Skeletal muscle cell (primary cell): ENCODE measurements at places on chromosomes 12 and 14.

GRCh38 chr14:89221109-89221810 lies 195.8 kb downstream of the FOXN3 start:
- no peak for DNase-seq

- DNase-seq, result no peak
Observed at GRCh38 chr12:77817276-77817675, 13.4 kb upstream of the NAV3 start.

GRCh38 chr14:31880935-31881334 lies 196.2 kb upstream of the ARHGAP5 start:
- peak; percentile 88 for DNase-seq

DNA sequence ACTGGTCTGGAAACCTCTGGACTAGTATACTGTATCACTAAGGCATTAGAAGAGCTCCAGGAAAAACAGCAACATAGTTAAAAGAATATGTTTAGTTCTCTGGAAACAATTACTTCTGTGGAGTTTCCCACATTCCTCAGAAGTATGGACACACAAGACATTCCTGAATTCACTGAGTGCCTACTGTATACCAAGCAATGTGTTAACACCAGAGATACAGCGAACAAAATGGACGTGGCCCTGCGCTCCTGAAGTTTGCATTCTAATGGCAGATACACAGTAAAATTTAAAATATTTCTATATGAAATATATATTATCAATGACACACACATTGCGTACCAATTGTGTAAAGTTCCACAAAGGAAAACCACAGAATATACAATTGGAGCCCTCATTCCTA lies 1.1 kb downstream of the ANGEL1 start:
- no peak for DNase-seq

DNA sequence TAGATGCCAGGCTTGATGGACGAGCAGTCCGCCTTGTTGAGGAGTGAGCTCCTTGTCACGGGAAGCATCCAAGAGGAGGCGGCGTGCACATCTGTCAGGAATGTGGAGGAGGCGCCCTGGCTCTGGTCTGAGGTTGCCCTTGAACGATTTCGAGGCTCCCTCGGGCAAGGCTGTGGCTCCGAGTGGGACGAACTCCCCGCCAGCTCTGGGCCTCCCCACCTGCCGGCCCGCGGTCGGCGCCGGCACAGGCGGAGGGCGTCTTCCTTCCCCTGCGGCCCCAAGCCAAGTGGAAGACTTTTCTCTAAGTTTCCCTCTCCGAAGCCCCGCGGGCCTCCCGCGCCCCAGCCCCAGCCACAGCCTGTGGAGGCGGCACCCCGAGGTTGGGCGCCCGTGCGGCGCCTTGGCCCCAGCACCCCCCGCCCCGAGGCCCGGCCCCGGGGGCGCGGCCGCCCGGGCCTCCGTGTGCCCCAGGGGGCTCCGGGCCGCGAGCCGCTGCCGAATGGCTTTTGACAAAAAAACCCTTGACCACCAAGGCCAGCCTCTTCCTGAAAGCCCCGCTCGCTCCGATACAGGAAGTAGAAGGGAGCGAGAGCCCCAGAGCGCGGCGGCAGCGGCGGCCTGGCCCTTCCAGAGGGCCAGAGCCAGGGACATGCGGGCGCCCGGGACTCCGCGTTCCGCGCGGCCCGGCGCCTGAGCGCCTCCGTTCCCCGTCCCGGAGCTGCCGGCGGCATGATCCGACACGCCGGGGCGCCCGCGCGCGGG lies at the start of gene RIN3:
Gene RIN3, plus strand, starts transcription at position 578 of the 762 bp plus-strand sequence. Its CDS starts 152 bp downstream, at position 730.
- no peak for DNase-seq

DNA sequence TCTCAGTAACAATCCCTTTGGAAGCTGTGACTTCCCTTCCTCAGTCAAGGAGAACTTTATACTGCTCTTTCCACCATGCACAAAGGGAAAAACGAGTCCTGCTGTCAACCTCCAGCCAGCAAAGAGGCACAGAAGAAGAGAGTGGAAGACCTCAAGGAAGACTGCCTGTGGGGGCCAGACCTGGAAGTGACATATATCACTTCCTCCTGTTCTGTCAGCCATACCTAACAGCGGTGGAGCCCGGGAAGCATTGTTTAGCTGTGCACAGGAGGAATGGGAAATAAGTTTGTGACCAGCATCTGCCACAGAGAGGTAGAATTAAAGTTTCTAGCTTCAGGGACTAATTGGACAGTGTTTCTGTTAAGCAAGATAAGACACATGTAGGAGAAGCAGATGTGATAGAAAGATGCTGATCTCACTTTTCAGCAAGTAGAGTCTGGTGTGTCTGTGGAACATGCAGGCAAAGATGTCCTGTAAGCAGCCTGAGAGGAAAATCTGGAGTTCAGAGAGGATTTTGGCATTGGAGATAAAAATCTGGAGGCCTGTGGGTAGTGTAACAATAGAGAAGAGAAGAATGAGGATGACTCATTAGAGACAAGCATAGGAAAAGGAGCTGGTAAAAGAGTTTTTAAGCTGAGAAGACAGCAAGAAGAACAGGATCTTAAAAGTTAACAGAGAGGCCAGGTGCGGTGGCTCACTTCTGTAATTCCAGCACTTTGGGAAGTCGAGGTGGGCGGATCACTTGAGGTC lies 141.6 kb upstream of the CPSF6 start:
- DNase-seq, result no peak

GRCh38 chr12:132494294-132495164 lies 4.6 kb downstream of the FBRSL1 start:
- no peak for DNase-seq

DNA sequence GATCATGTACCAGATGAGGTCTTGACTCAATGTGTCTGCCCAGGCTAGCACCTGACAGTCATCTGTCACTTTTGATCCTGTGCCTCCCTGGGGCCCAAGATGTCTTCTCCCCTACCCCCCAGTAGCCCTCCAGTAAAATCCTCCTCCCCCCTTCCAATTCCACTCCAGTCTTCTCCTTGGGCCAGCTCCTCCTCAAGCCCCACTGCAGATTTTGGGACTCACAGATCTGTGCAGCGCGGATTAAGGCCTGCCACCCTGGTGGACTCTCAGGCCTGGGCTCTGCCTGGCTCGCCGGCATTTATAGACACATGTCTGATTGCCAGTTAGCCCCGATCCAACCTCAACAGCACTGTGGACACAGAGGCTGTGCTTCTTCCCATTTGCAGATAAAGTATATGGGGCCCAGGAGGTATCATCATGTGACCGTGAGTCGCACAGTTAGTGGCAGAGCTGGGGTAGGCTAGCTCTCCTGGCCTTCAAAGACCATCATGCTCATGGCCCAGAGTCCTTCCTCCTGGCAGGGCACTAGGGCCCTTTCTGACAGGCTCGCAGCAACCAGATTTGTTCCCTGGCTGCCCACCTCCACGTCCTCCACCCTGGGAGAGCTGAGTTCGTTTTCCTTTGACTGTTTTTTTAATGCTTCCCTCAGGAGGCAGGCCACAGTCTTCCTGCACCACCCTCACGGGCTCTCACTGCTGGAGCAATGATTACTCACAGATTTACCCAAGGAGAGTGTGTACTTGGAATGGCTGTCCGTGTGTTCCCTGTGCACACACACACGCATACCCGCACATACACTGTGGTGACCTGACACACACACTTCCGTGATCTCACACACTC lies 98.3 kb upstream of the DIO3 start:
- DNase-seq, result no peak

GRCh38 chr12:2163177-2163941 lies 110.6 kb downstream of the CACNA1C start:
- DNase-seq, result peak; percentile 91

DNA sequence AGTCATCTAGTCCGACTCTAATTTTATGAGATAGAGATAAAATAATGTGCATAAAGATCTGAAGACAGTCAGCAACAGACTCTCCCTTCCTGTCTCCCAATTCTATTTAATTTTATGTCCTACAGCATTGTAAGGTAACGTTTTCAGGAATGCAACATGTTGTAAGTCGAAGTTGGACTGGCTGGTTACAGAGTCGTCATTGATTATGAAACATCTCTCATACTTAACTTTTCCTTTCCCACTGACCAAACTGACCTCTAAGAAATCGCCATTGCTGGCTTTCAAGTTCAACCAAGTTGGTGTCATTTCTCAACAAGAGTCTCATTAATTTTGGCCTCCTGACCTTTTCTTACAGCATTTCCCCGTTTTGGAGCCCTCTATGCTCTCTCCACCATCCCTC lies 4.9 kb upstream of the RIC8B start:
- DNase-seq, result no peak

DNA sequence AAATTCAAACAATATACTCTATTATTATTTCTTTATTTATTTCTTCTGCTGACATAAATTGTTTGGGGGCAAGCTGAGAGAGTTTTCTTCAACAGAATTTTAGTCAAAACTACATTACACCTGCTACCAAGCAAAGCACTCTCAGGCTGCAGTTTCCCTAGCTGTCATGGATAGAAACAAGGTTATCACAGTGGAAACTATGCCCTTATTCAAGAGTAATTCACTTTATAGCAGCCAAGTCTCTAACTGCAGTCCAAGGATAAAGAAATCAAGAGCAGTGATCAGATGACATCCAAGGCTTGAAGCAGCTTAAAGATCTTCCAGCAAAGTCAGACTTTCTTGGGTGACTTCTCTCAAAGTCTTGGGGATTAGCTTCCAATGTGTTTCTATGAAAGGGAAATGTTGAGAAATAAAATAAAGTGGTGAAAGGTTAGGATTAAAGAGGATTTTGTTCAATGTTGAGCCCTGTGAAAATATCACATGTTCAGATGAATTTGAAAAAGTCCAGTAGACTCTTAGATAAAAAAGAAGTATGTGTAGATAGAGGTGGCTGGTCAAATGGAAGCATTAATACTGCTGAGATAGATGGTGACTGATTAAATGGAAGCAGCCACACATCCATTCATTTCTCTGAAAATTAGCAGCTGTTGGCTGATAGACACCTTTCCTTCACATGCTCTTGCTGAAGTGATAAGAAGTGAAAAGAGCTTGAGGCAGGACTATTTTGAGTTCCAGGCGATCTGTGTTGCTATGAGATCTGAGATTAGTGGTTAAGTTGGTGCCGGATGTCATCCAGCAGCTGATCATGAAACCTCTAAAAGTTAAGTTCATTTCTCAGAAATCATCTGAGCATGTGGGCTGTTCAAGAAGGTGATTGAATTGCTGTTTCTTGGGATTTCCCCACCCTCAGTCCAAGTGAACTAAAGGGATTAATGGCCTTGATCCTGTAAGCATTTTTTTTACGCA lies 257.8 kb upstream of the BTG1 start:
- no peak for DNase-seq

DNA sequence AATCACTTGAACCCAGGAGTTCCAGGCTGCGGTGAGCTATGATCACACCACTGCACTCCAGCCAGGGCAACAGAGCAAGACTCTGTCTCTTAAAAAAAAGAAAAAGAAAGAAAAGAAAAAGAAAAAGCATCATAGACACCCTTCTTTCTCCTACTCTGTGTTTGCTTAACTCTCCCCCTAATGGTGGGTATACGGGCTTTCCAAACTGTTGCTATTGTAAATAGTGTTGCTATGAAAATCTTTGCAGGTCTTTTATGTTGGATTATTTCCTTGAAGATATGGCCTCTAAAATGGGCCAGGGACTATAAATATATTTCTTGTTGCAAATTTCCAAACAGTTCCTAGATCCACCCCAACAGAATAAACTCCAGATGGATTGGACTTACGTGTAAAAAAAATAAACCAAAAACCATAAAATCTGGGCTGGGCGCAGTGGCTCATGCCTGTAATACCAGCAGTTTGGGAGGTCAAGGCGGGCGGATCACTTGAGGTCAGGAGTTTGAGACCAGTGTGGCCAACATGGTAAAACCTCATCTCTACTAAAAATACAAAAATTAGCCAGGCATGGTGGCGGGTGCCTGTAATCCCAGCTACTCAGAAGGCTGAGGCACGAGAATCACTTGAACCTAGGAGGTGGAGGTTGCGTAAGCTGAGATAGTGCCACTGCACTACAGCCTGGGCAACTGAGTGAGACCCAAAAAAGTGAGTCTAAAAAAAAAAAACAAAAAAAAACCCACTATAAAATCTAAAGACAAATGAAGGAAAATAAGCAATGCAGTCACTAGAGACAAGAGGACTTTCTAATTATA lies 25.9 kb downstream of the NFKBIA start:
- DNase-seq, result no peak

DNA sequence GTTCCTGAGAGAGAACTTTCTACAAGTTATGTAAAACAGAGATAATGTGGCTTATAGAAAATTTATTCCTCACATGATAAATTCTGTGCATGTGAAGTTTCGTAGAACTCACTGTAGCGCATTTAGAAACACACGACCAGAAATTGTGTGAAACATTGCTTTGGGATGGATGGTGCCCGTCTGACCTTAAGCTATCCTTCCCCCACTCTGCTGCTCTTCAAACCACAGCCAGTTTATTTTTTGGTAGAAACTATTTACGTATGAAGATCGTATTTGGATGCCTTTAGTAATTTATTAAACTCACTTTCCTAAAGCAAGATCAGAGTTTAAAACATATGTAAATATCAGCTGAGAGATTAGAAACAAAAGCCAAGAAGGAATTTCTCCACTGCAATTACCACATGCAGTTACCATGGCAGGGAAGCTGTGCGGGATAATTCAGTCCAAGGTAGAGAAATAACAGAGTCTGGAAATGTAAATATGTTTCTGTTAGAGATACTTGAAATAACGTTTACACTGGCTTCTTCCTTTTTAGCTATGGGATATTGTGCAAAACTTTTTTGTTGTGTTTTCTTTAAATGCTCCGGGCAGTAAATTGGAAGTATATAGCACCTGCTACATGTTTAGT lies 382.7 kb downstream of the RGS6 start:
- no peak for DNase-seq

GRCh38 chr14:54322246-54322645 lies 74.6 kb upstream of the CDKN3 start:
- no peak for DNase-seq

DNA sequence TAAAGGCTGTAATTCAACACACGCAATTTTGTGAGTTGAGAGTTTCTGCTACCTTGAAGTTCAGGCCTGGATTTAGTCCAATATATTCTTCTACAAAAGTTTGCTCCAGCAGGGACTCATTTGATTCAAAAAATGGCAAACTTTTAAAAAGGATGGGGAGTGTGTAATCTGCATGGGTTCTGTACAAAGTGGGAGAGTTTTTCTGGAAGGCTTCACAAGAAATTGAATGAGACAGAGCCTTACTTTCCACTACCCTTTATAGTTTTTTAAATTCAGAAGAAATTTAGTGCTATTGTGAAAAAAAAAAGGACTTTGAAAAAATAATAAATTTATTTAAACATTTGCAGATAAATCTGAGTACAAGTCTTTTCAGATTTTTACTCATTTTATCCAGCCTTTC lies 116.9 kb downstream of the METTL25 start:
- DNase-seq, result no peak

- DNase-seq, result no peak
Observed at GRCh38 chr14:68680541-68681051, 112.3 kb downstream of the ZFP36L1 start.

GRCh38 chr12:130452546-130452945 lies 114.9 kb downstream of the PIWIL1 start:
- DNase-seq, result no peak
